Hematopoietic multipotent progenitor cell treated with erythropoietin and hydrocortisone succinate and interleukin-3 and kit ligand, for 17 days (in vitro differentiated cells): ENCODE measurements at places on chromosomes 3 and 15.

- no peak for DNase-seq
Measured at GRCh38 chr3:147343926-147344325, 62.4 kb downstream of the ZIC4 start.

GRCh38 chr3:163327086-163327485 lies 1751.2 kb downstream of the SI start:
- DNase-seq: no peak

DNA sequence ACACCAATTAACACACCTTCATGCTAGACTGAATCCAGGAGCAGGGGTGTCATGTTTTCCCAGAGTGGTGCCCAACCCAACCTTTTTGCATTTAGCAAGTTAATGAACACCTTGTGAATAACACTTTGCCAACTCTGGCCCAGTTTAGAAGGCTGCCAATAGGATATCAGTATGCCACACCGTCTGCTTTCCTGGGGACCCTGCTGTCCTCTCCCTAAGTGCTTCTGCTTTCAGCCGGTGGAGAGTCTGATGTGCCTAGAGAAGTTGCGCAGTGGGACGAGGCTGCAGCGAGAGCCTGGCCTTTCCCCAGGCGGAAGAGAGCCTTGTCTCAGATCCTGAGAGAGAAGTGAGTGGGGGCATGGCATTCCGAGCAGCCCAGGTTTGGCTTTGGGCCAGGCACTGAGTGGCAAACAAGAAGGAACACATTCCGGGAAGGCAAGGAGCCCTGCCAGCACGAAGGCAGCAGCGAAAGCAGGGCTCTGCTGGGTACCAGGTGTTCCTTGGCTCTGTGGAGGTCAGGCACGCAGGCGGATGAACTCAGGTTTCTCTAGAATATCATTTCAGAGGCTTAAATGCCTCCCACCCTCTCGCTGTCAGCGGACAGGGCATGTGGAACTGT lies 36.9 kb downstream of the SENP8 start:
- no peak for DNase-seq

GRCh38 chr15:61380270-61380669 lies 151.2 kb upstream of the RORA start:
- DNase-seq: no peak

DNA sequence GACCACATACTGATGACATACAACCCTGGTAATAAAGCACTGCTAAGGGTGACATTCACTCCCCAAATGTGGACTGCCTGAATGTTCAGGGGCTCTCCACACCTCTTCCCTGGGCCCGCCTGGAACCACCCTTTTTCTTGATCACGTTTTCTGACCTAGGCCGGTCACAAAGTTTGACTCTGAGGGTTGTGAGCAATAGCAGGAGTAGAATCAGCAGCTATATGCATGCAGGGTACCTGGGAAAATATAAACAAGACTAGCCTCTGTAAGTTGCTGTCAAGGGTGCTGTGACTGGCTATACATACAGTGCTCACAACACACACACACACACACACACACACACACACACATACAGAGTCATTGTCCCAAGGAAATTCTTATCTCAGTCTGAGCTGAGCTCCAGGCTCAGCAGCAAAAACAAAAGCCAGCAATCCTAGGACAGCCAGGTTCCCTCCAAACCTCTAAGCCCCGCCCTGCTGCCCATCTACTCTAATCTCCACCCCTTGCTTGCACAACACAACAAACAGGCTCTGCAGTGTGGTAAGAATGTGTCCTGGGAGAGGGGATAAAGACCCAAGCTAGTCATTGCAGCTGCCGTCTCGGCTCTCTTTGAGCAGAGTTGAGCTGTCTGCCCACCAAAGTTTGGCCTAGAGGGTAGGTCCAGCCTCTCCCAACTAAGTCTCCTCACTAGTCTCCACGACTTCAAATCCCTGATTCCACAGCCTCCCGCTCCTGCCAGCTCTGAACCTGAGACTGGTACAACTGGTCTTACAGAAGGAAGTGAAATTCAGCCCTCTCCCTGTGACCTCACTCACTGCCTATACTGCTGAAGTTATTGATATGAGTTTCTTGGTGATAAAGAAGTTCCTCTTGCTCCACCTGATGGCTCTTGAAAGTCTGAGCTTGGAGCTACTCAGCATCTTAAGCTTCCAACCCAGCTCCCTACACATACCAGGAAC lies 2.2 kb downstream of the BMF start:
- peak; percentile 46 for DNase-seq

GRCh38 chr3:163832547-163832946 lies 1245.7 kb downstream of the SI start:
- DNase-seq: no peak

DNA sequence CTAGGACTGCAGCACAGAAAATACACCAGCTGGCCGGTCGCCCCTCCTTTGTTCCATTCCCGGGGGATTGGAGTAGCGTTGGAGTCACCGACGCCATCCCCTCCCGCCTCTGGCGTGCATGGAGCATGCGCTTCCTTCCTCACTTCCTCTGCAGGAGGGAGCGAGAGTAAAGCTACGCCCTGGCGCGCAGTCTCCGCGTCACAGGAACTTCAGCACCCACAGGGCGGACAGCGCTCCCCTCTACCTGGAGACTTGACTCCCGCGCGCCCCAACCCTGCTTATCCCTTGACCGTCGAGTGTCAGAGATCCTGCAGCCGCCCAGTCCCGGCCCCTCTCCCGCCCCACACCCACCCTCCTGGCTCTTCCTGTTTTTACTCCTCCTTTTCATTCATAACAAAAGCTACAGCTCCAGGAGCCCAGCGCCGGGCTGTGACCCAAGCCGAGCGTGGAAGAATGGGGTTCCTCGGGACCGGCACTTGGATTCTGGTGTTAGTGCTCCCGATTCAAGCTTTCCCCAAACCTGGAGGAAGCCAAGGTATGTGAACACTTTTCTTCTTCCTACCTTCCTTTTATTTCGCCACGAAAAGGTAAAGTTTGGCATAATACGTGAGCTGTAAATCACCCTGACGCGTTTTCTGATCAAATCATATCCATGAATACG lies at the start of gene SCG3:
Gene SCG3, plus strand, starts transcription at position 201 of the 661 bp plus-strand sequence. Its CDS starts 253 bp downstream, at position 454.
- DNase-seq: no peak

- DNase-seq: no peak
Measured at GRCh38 chr3:84165328-84165727, 793.5 kb upstream of the CADM2 start.

GRCh38 chr15:89141885-89142284 lies 53.6 kb downstream of the ABHD2 start:
- DNase-seq: no peak

- no peak for DNase-seq
Measured at GRCh38 chr15:96285729-96286254, 44.7 kb upstream of the NR2F2 start.

GRCh38 chr3:46926039-46926438 lies 48.5 kb downstream of the PTH1R start:
- DNase-seq: no peak

- DNase-seq: no peak
Measured at GRCh38 chr15:82851306-82851850, 42.0 kb downstream of the WHAMM start.

GRCh38 chr3:125349556-125350165 lies 25.5 kb downstream of the ZNF148 start:
- DNase-seq: no peak

- DNase-seq: no peak
Measured at GRCh38 chr3:146803745-146804144, 198.6 kb upstream of the PLSCR5 start.

- DNase-seq: peak; percentile 25
Measured at GRCh38 chr15:73127302-73127936, 75.2 kb downstream of the NEO1 start.

DNA sequence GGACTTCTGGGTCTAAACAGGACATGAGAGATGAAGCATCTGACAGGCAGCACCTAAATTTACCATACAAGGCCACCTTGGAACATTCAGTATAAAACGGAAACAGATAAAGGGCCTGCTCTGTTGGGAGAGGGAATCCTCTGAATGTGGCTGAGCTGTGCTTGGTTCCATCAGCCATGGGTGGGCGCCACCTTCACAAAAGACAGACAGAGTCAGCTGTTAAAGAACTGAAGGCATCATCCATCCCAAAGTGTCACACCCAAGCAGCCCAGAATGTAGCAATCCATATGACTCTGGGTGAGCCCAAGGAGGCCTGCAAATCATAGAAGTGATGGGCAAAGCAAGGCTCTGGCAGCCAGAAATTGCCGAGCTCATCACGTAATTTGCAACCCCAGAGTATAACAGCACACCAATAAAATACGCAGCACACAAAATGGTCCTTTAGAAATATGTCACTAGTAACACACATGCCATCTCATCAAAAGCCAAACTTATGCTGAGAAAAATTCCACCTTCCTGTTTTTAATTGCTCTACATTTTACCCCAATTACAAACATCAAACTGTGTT lies 24.8 kb upstream of the RBP1 start:
- no peak for DNase-seq

DNA sequence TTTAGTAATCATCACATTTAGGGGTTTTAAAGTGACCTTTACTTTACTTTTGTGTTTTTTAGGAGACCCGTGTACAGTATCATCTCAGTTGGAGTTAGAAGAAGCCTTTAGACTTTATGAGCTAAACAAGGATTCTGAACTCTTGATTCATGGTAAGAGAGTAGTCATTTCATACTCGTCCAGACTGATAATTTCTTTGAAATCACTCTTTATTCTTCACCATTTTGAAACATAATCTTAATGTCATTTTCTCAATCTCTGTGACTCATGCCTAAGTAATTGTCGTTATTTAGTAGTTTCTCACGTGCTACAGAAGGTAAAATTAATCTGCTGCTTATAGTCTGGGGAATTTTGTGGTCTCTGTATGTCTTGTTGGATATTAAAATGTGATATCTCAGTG lies 37.7 kb downstream of the PRKCI start:
- no peak for DNase-seq

GRCh38 chr3:5489536-5489935 lies 302.0 kb downstream of the EDEM1 start:
- no peak for DNase-seq

DNA sequence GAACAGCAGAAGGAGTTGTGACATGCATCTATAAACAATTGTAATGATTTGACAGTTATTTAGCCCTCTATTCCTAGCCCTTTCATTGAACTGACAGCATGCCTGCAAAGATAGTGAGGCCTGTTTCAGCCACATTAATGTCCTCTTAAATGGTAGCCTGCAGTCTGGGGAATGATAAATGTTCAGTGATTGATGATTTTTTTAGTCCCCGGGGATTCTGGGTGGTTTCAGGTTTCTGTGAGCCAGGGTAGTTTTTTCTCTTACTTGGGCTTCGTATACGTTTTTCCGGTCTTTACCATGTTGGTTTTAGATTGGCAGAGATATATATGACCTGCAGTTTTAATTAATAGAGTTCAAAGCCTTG lies 172.0 kb downstream of the TCF12 start:
- DNase-seq: no peak

GRCh38 chr3:3836845-3837244 lies 37.6 kb downstream of the LRRN1 start:
- no peak for DNase-seq

GRCh38 chr15:75493732-75494131 lies 42.2 kb upstream of the SIN3A start:
- no peak for DNase-seq

- DNase-seq: no peak
Measured at GRCh38 chr3:36075491-36075890, 304.8 kb upstream of the STAC start.

- no peak for DNase-seq
Measured at GRCh38 chr3:99315896-99316295, 322.5 kb upstream of the COL8A1 start.

DNA sequence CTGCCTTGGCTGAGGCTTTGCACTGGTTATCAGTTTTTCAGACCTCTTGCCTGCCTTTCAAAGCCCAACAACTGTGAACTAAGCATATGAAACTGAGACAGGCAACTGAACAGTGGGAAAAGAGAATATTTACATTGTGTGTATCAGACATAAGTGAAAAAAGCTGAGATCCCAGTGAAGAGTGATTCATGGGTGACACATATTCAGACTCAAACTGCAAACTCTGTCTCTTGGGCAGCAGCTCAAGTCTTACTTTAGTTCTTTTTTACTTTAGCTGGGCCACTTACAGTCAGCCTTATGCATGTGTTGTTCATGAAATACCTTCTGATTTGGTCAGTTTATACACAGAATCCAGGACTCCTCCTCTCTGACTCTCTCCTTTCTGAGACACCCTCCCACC lies 19.2 kb downstream of the SUCLG2 start:
- no peak for DNase-seq

DNA sequence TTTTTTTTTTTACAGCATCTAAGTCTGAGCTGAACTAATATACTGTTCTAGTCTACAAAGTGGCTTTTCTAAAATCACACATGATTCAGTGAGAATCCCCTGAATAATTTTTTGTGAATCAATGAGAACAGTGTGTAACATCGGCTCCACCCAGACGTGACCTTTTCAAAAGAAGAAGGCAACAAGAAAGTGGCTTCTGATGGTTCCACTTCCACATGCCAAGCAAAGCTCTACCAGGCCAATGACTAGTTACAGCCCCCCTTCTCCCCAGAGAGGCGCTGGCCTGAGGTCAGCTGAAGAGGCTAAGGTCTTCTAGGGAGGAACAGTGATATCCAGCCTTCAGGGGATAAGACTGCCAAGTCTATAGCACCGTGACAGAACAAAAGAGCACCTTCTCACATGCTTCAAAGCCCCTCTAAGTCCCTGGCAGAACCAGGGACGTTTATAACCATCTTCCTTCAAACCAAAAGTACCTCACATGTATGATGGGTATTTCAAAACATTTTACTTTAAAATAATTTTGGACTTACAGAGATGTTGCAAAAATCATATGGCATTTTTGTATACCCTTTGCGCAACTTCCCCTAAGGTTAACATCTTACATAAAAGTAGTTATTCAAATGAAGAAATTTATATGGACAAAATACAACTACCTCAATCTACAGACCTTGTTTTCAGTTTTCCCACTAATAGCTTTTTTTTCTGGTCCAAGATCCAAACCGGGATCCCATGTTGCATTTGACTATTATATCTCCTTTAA lies 177.9 kb downstream of the OSBPL10 start:
- no peak for DNase-seq

GRCh38 chr3:157837336-157837735 lies 268.9 kb downstream of the SHOX2 start:
- DNase-seq: no peak

GRCh38 chr3:181716966-181717365 lies 5.2 kb downstream of the SOX2 start:
- no peak for DNase-seq

- no peak for DNase-seq
Measured at GRCh38 chr3:177752831-177753230, 555.5 kb upstream of the TBL1XR1 start.

- no peak for DNase-seq
Measured at GRCh38 chr3:59081071-59081470, 31.2 kb upstream of the CFAP20DC start.

- DNase-seq: no peak
Measured at GRCh38 chr3:168091302-168091858, 4.3 kb downstream of the GOLIM4 start.

- DNase-seq: no peak
Measured at GRCh38 chr3:71873093-71873611, 88.2 kb upstream of the PROK2 start.

- no peak for DNase-seq
Measured at GRCh38 chr3:51610708-51611107, 60.3 kb upstream of the TEX264 start.
